ENCODE measurements at places on chromosomes 1 and 21.

- DNase-seq, result no peak
These were observed 38.1 kb downstream of the NIBAN1 start for GRCh38 chr1:184935920-184936798.

GRCh38 chr1:222413436-222413835 lies 134.5 kb downstream of the HHIPL2 start:
- DNase-seq, result peak; percentile 39

DNA sequence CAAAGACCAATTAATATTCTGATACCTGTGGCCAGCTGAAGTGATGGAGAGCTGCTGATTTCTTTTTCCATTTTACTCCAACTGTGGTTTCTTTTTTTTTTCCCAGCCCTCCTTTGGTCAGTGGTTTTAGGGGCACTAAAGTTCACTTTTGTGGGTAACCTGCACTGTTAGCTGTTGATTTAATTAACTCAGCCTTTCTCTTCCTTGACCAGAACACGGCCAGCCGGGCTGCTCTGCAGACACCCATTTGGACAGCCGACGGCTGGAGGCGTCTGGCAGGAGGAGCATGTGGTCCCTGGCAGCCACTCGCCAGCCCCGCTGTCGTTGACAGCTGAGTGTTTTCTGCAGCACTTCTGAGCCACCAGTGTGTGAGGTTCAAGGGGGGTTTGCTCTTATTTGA lies 136.2 kb upstream of the RUNX3 start:
- peak; percentile 51 for DNase-seq

DNA sequence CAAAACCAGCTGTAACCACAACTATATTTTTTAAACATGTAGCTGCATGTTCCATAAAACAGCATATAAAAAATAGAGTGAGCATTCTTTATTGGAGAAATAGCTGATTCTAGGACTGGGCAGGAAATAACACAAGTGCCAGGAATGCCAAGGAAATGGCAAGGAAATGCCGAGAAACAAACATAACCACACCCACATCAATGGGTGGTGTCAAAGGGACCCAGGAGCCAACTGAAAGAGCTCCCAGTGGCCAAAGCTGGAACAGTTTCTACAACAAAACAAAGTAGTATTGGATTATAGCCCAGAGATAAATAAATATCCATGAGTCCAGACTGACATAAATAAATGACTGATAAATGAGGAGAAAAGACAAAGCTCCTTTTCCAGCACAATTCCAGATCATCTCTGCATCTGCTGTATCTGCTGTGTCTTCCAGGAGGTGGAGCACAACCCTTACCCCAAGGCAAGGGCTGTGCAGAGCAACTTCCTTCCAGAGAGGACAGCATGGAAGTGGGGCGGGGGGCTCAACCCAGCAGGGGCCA lies 28.1 kb downstream of the ADARB1 start:
- DNase-seq, result peak; percentile 79

- no peak for DNase-seq
These were observed 27.3 kb downstream of the ZNF691 start for GRCh38 chr1:42873670-42874069.

DNA sequence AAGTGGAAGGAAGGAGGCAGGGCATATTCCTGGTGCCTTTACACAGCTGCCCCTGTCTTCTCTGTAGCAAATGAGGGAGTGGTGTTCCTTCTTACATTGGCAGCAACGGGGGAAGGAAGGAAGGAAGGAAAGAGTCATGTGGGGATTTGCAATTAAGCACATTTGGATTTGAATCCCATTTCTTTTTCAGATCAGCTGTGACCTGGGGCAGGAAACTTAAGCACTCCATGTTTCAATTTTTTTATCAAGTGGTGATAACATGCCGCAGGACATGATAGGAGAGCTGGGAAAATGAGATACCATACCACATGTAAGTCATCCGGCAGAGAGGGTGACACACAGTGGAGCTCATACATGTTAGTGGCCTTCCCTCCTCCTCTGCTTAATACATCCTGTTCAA lies 186.8 kb downstream of the APP start:
- no peak for DNase-seq

GRCh38 chr1:11134251-11134897 lies 34.7 kb upstream of the EXOSC10 start:
- no peak for DNase-seq

DNA sequence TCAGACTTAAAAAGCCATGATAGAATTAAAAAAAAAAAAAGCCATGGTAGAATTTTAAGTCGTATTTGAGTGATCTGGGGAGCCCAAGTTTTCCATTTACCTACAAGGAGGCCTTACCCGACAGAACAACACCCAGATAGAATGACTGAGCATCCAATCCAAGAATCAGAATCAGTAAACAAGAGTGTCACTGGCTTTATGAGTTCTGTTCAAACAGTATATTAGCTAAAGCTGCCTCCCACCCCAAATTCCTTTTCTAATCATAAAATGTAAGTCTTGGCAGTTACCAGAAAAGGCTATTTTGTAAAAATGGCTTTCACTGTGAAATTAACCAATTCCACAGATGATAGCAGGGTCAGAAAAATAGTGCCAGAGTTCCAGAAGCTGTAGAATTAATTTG lies 1.2 kb downstream of the GTF2B start:
- no peak for DNase-seq

- DNase-seq, result no peak
These were observed 7.2 kb downstream of the IFT25 start for GRCh38 chr1:53938136-53938830.

DNA sequence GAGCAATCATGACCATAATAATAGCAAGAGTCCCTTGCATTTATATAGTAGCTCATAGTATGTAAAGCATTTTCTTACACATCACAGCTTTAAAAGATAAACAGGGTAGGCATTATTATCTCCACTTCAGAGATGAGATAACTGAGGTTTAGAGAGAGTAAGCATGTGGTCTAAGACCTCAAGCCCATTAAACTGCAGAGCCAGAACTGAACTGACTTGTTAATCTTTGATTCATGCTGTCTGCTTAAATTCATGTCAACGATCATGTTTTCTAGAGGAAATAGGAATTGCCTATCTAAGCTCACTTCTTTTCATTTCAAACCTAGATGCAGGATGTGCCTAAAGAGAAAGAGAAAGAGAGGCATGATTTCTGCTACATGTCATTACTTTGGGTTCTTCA lies 524.8 kb downstream of the PTPRC start:
- no peak for DNase-seq

DNA sequence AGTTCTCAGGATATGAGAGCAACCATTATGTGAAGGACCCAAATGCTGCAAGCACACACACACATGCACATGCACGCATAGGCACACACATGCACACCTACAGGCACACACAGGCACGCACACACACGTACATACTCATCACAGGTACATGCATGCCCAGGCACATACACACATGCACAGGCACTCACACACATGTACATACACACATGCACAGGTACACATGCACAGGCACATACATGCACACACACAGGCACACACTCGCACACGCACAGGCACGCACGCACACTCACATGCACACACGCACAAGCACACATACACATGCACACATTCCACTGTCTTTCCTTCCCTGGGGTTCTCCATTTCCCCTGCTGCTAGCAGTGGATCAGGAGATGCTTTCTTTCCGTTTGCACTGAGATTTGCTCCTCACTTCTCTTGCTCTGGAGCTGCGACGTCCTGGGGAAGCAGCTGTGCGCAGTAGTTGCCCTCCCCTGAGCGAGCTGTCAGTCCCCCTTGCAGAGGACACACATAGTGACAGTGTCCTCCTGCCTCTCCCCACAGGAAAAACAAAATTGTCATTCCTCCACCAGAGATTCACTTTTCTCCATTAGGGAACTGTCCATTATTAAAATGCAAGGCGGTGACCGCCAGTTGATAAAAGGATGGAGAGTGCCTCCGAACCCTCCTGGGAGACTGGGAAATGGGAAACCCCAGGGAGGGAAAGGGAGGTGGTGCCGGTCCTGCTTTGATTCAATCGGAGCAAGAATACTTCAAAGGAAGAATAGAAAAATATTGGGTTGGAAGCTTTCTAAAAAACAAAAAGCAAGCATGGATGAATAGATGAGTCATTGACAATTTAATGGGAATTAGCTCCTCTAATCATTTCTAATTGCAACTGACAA lies 69.5 kb downstream of the WDR4 start:
- DNase-seq, result no peak

- no peak for DNase-seq
These were observed 35.1 kb downstream of the IL6R start for GRCh38 chr1:154440036-154440804.

GRCh38 chr1:25616987-25617624 lies 515 bp downstream of the MAN1C1 start:
- peak; percentile 49 for DNase-seq

DNA sequence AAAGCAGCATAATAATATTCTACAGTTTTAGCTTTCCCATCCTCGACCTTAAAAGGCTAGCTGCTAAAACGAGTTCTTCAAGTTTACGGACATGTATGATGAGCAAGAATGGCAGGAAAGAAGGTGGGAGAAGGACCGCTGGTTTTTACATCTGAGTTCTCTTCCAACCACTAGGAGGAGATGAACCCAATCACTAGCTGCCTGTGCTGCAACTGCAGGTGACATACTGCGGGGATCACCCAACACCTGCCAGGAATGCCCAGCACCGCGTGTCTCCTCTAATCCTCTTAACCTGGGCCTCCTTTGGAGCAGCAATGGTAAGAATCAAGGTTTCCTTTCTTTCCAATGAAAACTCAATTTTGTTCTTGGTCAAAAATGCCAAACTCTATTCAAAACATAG lies 23.5 kb downstream of the TOR3A start:
- DNase-seq, result no peak

GRCh38 chr1:233939451-233939850 lies 35.0 kb downstream of the SLC35F3 start:
- no peak for DNase-seq

GRCh38 chr1:160669802-160670201 lies 23.0 kb upstream of the SLAMF1 start:
- no peak for DNase-seq

DNA sequence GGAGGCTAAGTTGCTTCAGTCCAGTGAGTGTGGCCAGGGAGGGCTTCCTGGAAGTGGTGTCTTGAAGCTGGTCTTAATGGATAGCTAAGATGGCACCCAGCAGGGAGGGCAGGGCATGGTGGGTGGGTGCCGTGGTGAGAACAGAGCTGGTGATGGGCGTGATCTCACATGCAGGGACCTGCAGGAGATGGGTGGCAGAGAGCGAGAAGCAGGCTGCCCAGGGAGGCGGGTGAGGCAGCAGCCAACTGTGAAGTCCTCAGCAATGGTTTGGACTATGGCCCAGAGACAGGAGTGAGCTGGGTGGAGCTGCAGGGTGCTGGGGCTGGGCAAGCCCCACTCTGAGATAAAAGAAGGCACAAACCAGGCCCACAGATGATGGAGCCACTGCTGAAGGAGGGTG lies 50.7 kb downstream of the UMODL1 start:
- no peak for DNase-seq

- DNase-seq, result peak; percentile 23
These were observed 277.6 kb upstream of the RUNX1 start for GRCh38 chr21:35326677-35327076.

GRCh38 chr1:61487801-61488200 lies 237.1 kb downstream of the TM2D1 start:
- no peak for DNase-seq

DNA sequence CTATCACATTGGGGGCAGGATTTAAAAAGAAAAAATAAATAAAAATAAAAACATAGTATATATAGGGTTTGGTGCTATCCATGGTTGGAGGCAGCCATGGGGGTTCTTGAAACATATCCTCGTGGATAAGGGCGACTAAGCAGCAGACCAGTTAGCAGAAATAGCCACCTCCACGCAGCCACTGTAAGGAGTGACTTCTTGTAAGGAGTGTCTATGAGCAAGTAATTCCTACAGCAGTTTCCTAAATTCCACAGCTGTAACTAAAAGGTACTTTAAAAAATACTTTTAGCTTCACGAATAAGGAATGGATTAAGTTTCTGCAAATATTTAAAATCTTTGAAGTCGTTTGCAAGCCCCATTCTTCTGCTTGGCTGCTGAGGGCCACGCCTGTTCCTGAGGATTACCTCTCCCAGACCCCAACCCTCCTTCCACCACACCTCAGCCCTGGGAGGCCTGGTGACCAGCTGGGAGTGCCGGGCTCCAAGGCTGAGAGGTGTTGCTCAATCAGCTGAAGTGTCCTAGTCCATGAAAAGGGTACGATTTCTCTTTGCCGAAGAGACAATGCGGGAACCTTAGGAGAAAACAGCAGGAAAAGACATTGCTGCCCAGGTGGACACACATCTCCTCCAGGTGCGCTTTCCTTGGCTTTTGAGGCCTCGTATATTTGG lies 115.3 kb downstream of the ADSS2 start:
- no peak for DNase-seq

GRCh38 chr21:45373991-45374816 lies 30.8 kb upstream of the COL18A1 start:
- DNase-seq, result no peak

GRCh38 chr1:22673486-22674409 lies 20.7 kb downstream of the C1QB start:
- DNase-seq, result peak; percentile 75

GRCh38 chr1:206930210-206930798 lies 8.6 kb upstream of the FCMR start:
- DNase-seq, result no peak

GRCh38 chr1:160131803-160132565 lies 16.4 kb downstream of the ATP1A2 start:
- DNase-seq, result no peak

DNA sequence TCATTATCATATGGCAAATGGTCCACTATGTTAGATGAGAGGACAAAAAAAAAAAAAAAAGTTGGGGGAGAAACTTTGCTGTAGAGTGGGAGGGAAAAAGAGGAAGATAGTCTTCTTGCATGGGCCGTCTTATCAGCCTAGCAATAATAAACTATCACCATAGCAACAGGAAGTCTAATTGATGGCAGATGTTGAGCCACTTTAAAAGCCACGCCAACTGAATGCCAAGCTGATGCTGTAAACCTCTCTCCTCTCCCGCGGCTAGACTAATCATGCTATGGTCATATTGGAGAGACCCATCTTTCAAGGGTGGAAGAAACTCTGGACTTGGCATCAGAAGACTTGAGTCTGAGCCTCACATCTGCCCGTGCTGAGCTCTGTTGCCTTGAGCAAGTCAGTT lies 122.2 kb upstream of the HOOK1 start:
- peak; percentile 86 for DNase-seq

GRCh38 chr1:189429610-189430009 lies 1048.1 kb downstream of the BRINP3 start:
- DNase-seq, result no peak

DNA sequence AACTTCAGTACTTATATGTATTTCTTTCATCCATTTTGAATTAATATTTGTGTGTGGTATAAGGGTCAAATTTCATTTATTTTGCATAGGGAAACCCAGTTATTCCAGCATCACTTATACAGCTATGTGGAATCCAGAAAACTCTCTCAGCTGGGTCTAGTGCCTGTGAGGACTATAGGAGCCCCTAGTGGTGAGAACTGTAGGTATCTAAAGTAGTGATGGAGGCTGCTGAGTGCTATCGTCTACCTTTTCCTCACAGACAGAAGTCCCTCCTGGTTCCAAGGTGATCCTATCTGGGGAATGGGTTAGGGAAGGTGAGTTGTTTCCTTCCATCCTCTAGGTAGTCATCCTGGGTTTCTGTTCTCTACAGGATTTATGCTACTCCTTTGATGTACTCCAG lies 352.0 kb upstream of the C1orf87 start:
- peak; percentile 19 for DNase-seq

GRCh38 chr1:230073371-230074035 lies 6.5 kb downstream of the GALNT2 start:
- peak; percentile 26 for DNase-seq

- no peak for DNase-seq
These were observed 199.3 kb downstream of the TTLL7 start for GRCh38 chr1:83799594-83799993.

- peak; percentile 85 for DNase-seq
These were observed 34.3 kb upstream of the ECE1 start for GRCh38 chr1:21324368-21325141.

All from AG20443 (cell line).